ENCODE measurements at places on chromosomes 3 and 15.

DNA sequence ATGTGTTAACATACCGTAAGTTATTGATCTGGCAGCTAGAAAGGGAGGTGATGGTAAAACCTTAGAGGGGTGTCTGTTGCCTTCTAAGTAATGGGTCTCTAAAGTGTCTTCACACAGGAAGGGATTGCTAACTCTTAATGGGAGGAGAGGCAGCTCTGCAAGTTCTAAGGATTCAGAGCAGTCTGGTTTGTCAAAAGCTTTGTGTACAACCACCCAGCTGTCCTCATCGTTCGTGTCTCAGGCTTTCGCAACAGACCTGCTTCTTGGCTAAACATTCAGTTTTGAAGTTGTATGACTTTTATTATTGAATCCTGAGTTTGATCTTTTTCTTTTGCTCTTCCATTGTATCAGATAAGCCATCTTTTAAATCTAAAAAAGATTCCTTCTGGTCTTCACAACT, 404.9 kb downstream of the SQOR start:
- DNase-seq, result no peak

DNA sequence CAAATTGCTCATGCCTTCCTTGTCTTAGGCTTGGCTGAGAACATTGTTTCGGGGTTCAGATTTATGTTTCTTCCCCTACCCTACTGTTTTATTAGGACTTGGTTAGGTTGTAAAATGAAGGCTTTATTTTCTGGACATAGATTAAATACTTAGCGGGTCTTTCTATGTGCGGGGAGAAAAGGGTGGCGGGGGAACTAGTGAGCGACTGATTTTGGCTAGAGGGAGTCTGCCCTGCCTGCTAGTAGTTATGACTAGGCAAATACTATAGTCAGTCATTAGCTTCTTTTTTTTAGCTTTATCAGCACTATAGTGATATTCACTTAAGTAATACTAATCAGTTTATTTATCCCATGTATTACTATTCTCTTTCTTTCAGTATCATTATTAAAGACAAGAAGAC, 3.6 kb downstream of the CADM2 start:
- DNase-seq, result no peak

- DNase-seq, result no peak
Measured at GRCh38 chr3:174755833-174756829, 103.0 kb upstream of the NAALADL2 start.

DNA sequence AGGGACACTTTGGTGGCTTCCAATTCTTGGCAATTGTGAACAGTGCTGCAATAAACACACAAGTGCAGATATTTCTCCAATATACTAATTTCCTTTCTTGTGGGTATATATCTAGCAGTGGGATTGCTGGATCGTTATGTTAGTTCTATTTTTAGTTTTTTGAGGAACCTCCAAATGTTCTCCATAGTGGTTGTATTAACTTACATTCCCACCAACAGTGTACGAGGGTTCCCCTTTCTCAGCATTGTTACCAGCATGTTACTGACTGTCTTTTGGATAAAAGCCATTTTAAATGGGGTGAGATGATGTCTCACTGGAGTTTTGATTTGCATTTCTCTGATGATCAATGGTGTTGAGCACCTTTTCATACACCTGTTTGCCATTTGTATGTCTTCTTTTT, 92.8 kb downstream of the DAPK2 start:
- DNase-seq, result no peak

DNA sequence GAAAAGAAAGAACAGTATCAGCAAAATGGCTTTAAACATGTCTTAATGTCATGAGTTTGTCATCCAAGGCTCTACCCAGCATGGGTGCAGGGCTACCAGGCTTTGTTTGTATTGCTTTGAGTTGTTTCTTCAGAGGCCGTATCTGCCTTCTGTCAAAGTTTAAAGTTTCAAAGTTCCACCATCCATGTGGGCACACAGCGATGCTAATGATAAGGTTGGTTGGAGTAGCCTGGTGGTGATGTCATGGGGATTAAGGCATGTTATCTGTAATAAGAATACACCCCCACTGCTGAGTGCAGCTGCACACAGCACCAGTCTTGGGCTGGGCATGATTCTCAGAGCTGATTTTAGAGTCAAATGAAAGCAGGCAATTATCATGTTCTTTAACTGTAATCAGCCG, 72.0 kb upstream of the LRTM1 start:
- no peak for DNase-seq

Measured in RWPE1 (cell line).